ENCODE measurements at places on chromosomes 4 and X.

DNA sequence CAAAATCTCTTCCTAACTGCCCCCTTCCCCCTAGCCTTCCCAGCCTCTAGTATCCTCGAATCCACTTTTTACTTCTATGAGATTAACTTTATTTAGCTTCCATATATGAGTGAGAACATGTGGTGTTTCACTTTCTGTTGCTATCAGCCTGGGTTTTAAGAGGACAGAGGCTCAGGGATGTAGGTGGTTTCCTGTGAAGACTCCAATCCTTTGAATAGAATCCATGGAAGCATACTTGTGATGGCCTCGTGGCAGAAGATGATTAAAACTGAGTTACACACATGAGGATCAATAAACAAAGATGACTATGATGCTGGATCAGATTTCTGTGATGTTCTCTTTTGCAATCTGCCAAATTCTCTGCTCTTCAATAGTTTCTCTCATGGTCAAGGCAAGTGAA lies 29.8 kb downstream of the CD99L2 start:
- H3K27ac ChIP-seq = no peak overlapping the region
- DNase-seq = no peak
- no peak overlapping the region for H3K4me3 ChIP-seq
- H3K27me3 ChIP-seq = no peaks in the 10 kb centered on the region
- peaks cover 15% of the 10 kb centered on the region for H3K4me1 ChIP-seq

GRCh38 chr4:5635826-5636195 lies 72.5 kb downstream of the EVC2 start:
- peaks cover 2% of the 10 kb centered on the region for H3K36me3 ChIP-seq
- no peaks in the 10 kb centered on the region for H3K27me3 ChIP-seq
- no peak overlapping the region for H3K4me3 ChIP-seq
- no peak overlapping the region for H3K27ac ChIP-seq

DNA sequence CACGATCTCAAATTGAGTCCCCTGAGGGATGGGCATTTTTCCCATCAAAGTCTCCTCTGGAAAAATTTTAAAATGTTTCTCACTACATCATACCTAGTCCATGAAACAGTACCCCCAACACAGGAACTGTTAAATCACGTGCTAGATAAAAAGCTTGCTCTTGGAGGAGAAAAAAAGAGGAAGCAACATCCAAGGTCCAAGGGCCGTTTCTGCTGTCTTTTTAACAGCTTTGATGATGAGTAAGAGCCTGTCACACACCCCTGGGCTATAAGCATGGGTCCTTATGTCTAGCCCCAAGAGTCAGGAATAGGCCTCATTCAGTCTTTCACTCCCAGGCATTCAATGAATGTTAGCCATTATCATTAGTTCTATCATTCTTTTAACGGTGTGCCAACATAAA lies 128.9 kb downstream of the SH3KBP1 start:
- H3K36me3 ChIP-seq = peaks cover 6% of the 10 kb centered on the region
- no peaks in the 10 kb centered on the region for H3K27me3 ChIP-seq
- H3K4me3 ChIP-seq = no peak overlapping the region

DNA sequence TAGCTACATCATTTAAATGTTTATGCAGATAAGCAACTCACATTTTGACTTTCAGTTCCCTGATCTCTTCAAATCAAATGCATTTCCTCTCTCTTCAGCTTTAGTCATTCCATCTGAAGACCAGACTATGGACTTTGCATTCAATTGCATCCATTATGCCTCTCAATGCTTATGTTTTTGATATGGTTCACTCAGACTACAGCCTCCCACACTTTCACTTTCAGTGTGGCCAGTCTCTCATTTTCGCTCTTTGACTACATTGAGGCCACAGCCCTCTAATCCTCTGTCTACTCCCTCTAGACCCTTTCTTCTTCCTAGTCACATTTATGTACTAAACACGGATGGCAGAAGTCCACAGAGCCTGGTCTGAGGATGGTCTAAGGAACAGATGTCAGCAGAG lies 24.5 kb upstream of the VEGFC start:
- no peaks in the 10 kb centered on the region for H3K27me3 ChIP-seq
- no peak overlapping the region for H3K27ac ChIP-seq
- DNase-seq = no peak
- no peaks in the 10 kb centered on the region for H3K36me3 ChIP-seq

DNA sequence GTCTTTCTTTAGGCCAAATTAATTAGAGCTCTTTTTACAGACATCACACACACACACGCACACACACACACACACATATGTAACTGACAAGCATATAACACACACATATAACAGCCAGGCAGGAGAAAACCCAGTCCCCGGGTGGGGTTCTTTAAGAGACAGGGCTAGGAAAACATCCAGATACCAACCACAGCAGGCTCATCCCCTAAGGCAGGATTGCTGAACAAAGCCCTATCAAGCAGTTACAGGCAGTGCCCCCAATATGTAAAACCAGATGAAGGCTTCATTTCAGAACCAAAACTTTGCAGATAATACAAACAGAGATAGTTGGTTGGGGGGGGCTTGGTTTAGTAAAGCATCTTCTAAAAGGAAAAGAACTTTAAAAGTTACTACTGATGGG lies 18.0 kb upstream of the FAM47E start:
- H3K36me3 ChIP-seq = no peaks in the 10 kb centered on the region
- no peak for DNase-seq
- H3K27ac ChIP-seq = no peak overlapping the region
- no peak overlapping the region for H3K4me3 ChIP-seq

DNA sequence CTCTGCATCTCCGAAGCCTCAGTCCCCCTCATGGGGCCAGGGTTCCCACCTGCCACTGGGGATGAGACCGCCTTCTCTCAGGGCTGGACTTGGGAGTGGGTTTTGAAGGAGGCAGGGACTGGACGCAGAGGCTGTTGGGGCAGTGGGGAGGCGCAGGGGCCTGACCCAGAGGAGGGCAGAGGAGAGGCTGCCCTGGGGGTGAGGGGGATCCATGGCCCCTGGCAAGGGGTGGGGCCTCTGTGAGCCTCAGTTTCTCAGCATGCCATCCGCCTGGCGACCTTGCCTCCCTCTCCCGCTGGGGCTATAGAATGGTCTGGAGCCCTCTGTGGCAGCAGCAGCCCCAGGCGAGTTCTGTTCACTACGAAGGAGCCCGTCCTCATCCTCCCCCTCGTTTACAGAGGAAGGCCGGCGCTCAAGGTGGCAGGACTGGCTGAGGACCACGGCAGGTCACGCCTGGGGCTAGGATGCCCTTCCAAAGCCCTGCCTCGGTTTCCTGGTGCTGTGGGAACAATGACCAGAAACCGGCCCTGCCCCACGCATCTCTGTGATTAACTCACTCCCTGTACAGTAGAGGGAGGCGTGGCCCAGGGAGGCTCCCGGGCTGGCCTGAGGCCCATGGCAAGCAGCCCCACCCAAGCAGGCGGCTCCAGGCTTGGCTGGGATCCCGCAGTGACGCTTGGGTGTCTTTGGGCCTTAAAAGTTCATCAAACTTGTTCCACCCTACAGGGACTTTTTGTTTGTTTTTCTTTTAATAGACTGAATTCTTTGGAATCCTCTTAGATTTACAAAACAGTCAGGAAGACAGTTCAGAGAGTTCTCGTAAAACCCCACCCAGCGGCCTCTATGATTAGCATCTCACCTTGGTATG lies 16.0 kb upstream of the SH3TC1 start:
- no peak overlapping the region for H3K27ac ChIP-seq
- H3K4me3 ChIP-seq = no peak overlapping the region
- no peaks in the 10 kb centered on the region for H3K4me1 ChIP-seq
- H3K27me3 ChIP-seq = no peaks in the 10 kb centered on the region
- no peaks in the 10 kb centered on the region for H3K36me3 ChIP-seq

GRCh38 chr4:70508801-70509200 lies 9.6 kb upstream of the AMTN start:
- H3K36me3 ChIP-seq = no peaks in the 10 kb centered on the region
- H3K27ac ChIP-seq = no peak overlapping the region
- H3K4me1 ChIP-seq = no peaks in the 10 kb centered on the region
- H3K27me3 ChIP-seq = peaks cover 5% of the 10 kb centered on the region
- no peak overlapping the region for H3K4me3 ChIP-seq

GRCh38 chr4:5746829-5747737 lies 36.1 kb downstream of the EVC start:
- H3K4me3 ChIP-seq = no peak overlapping the region
- H3K27me3 ChIP-seq = peaks cover 3% of the 10 kb centered on the region
- no peak overlapping the region for H3K27ac ChIP-seq
- H3K4me1 ChIP-seq = no peaks in the 10 kb centered on the region

DNA sequence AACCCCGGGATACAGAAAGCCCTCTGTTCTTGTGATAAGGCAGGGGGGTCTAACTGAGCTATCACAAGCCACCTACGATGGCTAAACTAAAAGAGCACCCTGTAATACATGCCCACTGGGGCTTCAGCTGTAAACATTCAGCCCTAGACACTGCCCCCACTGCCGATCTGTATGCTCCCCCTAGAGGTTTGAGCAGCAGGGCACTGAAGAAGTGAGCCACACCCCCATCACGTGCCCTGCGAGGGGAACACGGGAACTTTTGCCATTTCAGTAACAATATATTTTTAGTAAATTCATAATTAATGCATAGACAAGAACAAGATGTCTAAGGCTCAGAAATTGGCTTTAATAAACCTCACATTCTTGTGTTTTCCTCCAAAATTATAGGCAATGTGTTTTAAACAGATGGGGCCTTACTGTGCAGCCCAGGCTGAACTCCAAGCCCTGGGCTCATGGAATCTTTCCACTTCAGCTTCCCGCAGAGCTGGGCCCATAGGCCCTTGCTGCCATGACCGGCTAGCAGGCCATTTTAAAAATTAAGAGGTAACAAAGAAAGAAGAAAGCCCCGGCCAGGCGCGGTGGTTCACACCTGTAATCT lies 235.3 kb upstream of the SFRP2 start:
- no peak overlapping the region for H3K4me3 ChIP-seq
- no peak for DNase-seq
- no peaks in the 10 kb centered on the region for H3K36me3 ChIP-seq
- H3K4me1 ChIP-seq = no peaks in the 10 kb centered on the region
- no peak overlapping the region for H3K27ac ChIP-seq
- H3K27me3 ChIP-seq = peaks cover 13% of the 10 kb centered on the region

- H3K27me3 ChIP-seq = peaks cover 10% of the 10 kb centered on the region
- H3K27ac ChIP-seq = no peak overlapping the region
- no peaks in the 10 kb centered on the region for H3K4me1 ChIP-seq
- no peak for DNase-seq
Observed at GRCh38 chr4:121995790-121996537, 44.1 kb upstream of the TRPC3 start.

DNA sequence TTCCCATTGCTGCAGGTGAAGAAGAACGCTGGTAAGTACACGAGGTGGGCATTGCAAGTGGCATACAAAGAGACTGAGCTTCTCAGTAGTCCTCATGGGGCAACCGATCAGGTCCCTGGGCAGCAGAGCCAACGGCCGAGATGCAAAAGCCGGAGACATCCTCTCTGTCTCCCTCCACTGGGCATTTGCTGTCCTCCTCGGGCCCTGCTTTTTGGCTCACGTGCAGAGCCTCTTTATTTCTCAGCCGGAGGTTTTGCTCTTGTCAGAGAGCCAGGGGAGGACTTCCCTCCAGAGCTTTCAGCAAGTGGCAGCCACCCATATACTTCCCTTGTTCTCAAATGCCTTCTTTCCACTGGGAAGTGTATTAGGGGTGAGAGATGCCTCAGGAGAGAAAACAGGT lies 18.0 kb downstream of the STARD8 start:
- no peak overlapping the region for H3K4me3 ChIP-seq
- H3K27ac ChIP-seq = no peak overlapping the region
- DNase-seq = no peak
- H3K4me1 ChIP-seq = no peaks in the 10 kb centered on the region

- peaks cover 21% of the 10 kb centered on the region for H3K27me3 ChIP-seq
- H3K4me3 ChIP-seq = no peak overlapping the region
- no peak for DNase-seq
- H3K4me1 ChIP-seq = no peaks in the 10 kb centered on the region
Observed at GRCh38 chr4:7154351-7154981, 37.9 kb upstream of the SORCS2 start.

DNA sequence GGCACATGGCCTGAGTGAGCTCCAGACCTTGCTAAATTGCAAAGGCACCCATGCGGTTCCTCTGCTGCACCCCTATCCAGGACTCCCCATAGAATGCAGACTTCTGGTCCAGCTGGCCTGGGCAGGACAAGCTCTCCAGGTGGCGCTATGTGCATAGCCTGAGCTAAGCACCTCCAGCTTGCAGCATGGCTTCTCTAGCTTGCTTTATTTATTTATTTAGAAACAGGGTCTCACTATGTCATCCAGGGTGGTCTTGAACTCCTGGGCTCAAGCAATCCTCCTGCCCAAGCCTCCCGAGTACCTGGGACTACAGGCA lies 5.5 kb upstream of the WFS1 start:
- no peak for DNase-seq
- peaks cover 8% of the 10 kb centered on the region for H3K4me1 ChIP-seq
- H3K27me3 ChIP-seq = peaks cover 17% of the 10 kb centered on the region
- H3K36me3 ChIP-seq = no peaks in the 10 kb centered on the region
- H3K27ac ChIP-seq = no peak overlapping the region
- no peak overlapping the region for H3K4me3 ChIP-seq

DNA sequence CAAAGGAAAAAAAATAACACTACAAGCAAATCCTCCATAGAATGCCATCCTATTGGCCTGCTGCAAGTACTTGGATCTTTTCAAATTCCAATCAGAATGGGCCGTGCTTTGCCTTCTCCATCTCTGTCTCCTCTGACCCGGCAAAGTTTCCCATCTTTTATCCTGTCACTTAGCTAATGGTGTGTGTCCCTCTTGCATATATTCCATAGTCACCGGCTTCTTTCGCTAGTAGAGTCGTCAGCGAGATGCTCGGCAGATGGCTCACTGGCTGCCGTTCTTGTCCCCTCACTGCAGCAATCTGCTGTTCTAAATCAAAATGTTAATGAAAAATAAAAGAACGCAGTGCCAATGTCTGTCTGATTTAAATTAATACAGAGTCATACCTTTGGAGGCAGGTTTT lies 22.1 kb downstream of the GRIA3 start:
- no peaks in the 10 kb centered on the region for H3K36me3 ChIP-seq
- H3K27ac ChIP-seq = no peak overlapping the region
- H3K4me1 ChIP-seq = no peaks in the 10 kb centered on the region
- no peaks in the 10 kb centered on the region for H3K27me3 ChIP-seq
- DNase-seq = no peak

- peaks cover 2% of the 10 kb centered on the region for H3K27me3 ChIP-seq
- no peaks in the 10 kb centered on the region for H3K4me1 ChIP-seq
- H3K27ac ChIP-seq = no peak overlapping the region
- H3K4me3 ChIP-seq = no peak overlapping the region
Observed at GRCh38 chr4:147361726-147362125, 119.2 kb upstream of the EDNRA start.

- H3K4me3 ChIP-seq = no peak overlapping the region
- DNase-seq = no peak
- H3K4me1 ChIP-seq = peaks cover 24% of the 10 kb centered on the region
- no peaks in the 10 kb centered on the region for H3K27me3 ChIP-seq
- no peak overlapping the region for H3K27ac ChIP-seq
- H3K36me3 ChIP-seq = peaks cover 7% of the 10 kb centered on the region
Observed at GRCh38 chrX:136862546-136862945, 18.0 kb downstream of the RBMX start.

DNA sequence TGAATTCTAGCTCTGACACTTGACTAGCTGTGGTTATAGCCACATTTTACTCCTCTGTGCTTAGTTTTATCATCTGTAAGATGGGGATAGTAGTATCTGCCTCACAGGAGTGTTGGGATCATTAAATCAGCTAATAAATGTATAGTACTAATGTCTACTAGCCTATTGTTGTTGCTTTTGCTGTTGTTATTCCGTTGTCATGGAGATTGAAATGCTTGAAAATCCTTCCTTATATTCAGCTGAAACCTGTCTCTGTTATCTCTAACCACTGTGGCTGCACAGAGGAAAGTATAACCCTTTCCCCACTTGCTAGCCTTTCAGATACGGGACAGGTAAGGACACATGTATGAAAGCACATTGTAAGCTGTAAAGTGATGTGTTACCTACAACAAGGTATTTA lies 33.9 kb downstream of the CLCN5 start:
- H3K4me1 ChIP-seq = no peaks in the 10 kb centered on the region
- no peak for DNase-seq
- H3K27ac ChIP-seq = no peak overlapping the region
- no peaks in the 10 kb centered on the region for H3K27me3 ChIP-seq

Data from naive thymus-derived CD8-positive, alpha-beta T cell (primary cell).